Activated CD4-positive, alpha-beta T cell treated with anti-CD3 and anti-CD28 coated beads, Interleukin-2, Interleukin-4, amounts not matched to agents 100 ng/mL and 50 ng/mL, durations not matched to agents 16 hours and 8 hours (primary cell): ENCODE measurements at places on chromosomes 4 and X.
A peak's percentile ranks its signal among the peaks of the same experiment; 100 is the strongest.

DNA sequence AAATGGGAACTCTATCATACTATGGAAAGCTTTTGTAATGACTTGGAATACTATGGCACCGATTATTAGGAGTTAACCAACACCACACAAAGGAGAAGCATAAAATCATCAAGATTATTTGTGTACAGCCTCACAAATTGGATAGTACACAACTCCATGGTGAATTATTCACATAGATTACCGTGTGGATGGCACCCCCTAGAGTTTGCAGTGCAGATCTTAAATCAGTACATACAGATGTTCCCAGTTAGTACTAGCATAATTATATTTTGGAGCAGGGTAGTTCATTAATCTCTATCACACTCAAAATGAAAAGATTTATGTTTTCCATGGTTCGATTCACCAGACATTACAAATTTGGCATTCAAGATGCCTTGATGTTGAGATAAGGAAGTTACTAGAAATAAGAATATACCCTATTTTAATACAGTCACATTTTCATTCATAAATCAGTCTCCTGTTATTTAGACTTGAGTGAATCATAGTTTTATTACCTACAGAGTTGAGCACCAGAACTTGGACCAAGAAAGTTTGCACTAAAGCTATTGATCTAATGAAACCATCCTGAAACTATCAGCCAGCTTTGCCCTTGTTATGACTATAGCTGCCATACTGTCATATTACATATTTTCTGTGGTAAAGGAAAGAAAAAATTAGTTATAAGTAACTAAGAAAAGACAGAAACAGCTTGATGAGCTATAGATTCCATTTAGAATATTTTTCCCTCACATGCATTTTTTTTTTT lies 531.8 kb downstream of the GLUD2 start:
- DNase-seq: peak; percentile 25

GRCh38 chr4:24471486-24472160 lies 112.7 kb downstream of the DHX15 start:
- no peak for DNase-seq

- no peak for DNase-seq
Observed at GRCh38 chr4:25310066-25310802, 2.3 kb upstream of the ZCCHC4 start.

DNA sequence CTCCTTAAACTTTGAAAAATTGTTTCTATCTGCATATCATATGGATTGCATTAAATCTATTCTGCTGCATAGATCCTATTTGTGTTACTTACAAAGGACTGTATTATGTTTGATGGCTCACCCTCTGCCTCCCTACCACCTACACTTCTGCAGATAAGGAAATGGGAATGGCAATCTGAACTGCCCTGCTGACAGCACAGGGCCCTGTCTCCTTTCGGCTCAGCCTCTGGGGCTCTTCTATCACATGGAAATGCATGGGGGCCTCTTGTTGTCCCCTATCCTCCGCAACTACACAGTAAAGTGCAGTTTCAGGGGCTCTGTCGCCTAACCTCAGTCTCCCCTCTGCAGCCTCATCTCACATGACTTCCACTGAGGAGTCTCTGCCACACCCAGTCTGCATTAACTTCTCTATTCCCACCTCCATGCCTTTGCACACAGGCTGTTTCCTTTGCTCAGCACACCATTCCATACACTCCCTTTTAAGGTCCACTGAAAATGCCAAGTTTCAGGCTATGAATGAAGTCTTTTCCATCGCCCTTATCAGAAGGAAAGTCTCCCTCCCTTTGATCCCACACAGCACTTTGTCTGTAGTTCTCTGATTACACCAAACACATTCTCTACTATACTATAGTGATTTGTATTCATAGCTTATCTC lies 12.5 kb downstream of the RELL1 start:
- DNase-seq: no peak

DNA sequence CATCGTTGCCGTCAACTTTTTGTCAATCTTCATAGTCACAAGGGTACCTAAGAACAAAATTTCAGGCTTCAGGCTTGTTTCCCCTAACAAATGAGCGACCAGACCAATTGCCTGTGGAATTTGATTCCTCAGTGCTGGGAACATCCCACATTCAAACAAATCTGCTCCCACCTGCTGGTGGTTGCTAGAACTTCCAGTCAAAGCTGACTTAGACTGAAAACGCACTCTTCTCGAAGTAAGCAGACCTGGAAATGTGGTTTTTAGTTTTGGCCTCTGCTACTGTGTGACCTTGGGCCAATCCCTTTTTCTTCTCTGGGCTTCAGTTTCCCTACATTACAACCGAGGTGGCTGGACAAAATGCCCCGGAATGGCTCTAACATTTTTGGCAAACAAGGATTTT lies 1.8 kb upstream of the GABRQ start:
- DNase-seq: no peak

- no peak for DNase-seq
Observed at GRCh38 chr4:118033148-118034052, 886 bp upstream of the NDST3 start.

DNA sequence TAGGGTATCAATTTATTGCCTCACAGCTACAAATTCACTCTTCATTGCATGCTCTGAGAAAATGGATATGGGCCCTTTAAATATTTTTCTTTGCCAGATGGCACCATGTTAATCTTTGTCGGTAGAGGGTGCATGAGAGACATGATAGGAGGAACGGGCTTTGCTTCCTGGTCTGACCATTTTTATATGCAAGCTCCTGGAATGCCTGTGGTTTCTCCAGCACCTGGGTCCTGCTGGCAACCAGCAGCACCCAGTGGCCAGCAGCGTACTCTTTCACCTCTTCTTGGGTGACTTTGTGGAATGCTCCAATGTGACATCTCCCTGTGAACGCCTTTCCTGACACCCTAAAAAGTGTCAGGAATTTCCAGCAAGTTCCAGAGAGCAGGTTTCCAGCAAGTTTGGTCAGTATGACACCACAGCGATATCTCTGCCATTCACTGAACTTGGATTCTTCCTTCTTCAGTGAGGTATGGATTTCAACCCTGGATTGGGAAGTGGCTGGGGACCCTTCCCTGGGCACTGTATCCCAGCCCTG lies 140.3 kb upstream of the PGRMC2 start:
- DNase-seq: no peak

GRCh38 chrX:19790829-19791228 lies 96.6 kb downstream of the SH3KBP1 start:
- no peak for DNase-seq

DNA sequence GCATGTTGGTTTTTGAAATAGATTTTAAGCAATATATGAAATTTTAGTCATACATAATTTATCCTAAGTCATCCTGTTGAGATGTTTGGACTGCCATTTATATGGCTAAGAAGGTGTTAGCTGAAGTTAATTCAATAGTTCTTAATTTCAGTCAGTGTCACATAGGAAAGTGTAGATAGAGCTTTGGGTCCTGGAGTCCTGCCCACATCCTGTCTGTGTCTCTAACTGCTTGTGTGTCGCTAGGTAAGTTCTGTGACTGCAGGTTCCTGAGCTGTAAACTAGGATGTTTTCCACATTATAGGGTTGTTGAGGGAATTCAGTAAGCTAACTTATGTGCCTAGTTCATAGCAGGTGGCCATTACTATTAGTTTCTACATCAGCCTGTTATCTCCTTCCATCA lies 20.7 kb downstream of the OFD1 start:
- no peak for DNase-seq

GRCh38 chrX:23052324-23052723 lies 52.6 kb downstream of the DDX53 start:
- no peak for DNase-seq

GRCh38 chrX:14354521-14354920 lies 174.8 kb upstream of the GLRA2 start:
- DNase-seq: no peak

DNA sequence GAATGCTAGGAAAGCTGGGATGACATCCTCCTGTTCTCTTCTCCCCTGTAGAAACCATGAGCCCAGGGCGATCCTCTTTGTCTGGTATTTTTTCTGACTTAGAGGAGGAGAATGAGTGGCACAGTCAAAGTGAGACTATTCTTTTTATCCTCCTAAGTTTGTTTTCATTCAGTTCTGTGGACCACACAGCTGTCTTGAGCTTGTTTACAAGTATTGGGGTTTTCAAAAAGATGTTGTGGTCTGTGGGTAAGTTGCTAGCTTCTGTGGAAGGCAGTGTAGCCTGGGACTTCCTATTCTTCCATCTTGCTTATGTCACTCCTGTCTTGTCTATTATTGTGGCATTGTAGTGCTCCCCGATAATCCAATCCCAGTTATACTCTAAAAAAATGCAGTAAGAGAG lies 223.0 kb downstream of the PAPSS1 start:
- peak; percentile 6 for DNase-seq

DNA sequence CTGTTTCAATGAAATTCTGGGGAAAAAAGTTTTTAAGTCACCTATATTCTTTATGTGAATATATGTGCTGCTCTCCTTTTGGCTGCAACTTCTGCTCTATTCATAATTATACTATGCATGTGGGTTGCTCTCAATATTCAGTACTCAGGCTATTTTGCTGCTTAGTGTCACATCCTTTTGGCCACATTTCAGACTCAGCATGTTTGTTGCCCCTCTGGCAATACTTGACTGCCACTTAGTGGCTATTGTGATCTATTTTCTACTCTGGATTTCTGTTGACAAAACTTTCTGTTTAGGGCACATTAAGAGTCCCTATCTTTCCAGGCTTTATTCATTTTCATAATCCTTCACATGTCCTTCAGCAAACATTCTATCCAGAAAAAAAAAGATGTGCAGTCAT lies 15.8 kb upstream of the CT45A1 start:
- DNase-seq: no peak

GRCh38 chr4:15003401-15003890 lies 1.2 kb downstream of the CPEB2 start:
- peak; percentile 50 for DNase-seq

DNA sequence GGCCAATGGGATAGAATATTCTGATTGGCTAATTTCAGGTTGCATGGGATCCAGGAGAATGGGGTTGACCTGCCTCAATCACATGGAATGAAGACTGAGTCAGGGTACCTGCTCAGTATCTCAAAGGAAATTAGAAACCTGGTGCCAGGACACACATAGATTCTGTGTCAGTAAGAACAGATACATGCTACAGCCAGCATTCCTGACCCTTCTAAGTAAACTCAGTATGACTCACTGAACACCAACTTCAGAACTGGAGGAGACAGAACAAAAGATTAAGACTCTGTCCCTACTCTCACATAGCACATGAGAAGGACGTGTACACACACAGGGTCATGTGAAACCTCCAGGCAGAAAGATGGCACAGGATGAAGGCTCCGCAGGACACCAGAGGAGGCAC lies 54.5 kb downstream of the FAM184B start:
- no peak for DNase-seq

GRCh38 chr4:135197641-135198040 lies 996.1 kb upstream of the PABPC4L start:
- no peak for DNase-seq

- no peak for DNase-seq
Observed at GRCh38 chr4:106893903-106894302, 142.2 kb downstream of the DKK2 start.

GRCh38 chrX:47483306-47484268 lies 565 bp upstream of the ZNF41 start:
- no peak for DNase-seq

DNA sequence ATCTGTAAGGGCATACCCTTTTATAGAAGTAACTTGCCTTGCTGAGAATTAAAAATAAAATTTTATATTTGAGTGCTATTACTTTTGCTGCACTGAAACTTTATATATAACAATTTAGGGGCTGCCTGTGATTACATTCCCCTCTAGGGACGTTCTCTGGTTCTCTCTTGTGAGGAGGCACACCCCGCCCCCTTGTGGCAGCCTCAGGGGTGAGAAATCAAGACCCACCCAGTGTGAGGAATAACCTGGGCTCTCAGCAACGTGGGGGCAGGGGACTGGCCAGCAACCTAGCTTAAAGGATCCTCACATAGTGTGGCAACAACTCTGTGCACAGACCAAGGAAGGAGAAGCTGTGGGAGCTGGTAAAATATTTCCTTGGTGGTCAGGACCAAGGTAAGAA lies 43.7 kb downstream of the MAGEA9 start:
- DNase-seq: peak; percentile 24

- peak; percentile 58 for DNase-seq
Observed at GRCh38 chrX:110146521-110146920, 143.6 kb downstream of the TMEM164 start.

- DNase-seq: no peak
Observed at GRCh38 chr4:150033901-150034300, 44.3 kb upstream of the DCLK2 start.

DNA sequence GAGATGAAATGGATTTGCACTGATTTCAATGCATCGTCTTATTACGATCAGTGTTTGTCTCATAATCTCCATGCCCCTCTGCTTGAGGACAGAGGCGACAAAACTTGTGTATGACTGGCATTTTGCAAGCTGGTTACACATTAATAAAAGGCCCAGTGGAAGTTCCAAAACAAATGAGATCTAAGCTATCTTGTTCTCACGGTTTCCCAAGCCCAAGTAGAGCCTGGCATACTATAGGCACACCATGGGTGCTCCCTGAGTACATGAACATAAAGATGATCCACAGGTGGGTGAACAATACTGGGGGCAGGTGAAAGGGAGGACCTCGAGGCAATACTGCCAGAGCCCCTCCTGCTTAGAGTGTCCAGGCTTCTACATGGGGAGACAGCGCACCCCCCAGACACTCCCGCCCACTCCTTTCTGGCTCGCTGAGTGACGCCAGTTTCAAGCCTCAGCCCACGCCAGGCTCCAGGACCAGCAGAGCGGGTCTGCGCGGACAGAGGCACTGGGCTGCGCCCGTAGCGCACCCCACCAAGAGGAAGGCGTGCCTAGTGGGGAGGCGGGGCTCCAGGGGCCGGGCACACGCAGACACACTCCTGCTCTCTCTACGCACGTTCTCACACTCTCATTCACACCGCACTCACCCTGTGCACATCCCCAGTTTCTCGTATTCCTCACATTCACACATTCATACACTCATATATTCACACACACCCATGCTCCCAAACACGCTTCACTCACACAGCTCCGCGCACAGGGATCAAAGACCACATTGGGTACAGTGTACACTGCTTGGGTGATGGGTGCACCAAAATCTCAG lies 8.9 kb upstream of the GSX2 start:
- no peak for DNase-seq

GRCh38 chr4:76494243-76494642 lies 59.2 kb downstream of the SHROOM3 start:
- no peak for DNase-seq

GRCh38 chr4:2836391-2836859 lies 7.2 kb upstream of the ADD1 start:
- no peak for DNase-seq

- no peak for DNase-seq
Observed at GRCh38 chrX:50618788-50619558, 148.3 kb upstream of the DGKK start.

GRCh38 chr4:47478804-47479203 lies 6.3 kb upstream of the ATP10D start:
- DNase-seq: no peak

- no peak for DNase-seq
Observed at GRCh38 chrX:125005863-125006262, 313.8 kb upstream of the TEX13C start.

- DNase-seq: peak; percentile 59
Observed at GRCh38 chrX:145292218-145292617, 44.9 kb downstream of the SPANXN1 start.

DNA sequence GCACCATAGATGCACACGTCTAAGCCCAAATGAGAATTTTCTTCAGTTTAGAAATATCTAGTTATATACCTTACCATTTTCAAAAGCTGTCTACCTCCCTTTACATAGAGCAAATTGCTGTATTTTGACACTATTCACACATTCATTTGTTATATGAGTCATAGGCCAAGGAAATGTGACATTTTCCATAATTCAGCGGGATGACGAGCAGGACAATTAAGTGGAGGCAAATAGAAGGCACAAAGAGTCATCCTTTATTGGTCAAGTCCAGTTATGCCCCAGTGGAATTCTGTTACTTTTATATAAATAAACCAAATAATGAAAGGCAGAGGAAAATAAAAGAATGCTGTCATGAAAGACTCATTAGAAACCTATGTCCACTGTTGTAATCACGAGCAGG lies 27.9 kb downstream of the FGF13 start:
- no peak for DNase-seq
